ENCODE measurements at places on chromosomes 3 and 15.

DNA sequence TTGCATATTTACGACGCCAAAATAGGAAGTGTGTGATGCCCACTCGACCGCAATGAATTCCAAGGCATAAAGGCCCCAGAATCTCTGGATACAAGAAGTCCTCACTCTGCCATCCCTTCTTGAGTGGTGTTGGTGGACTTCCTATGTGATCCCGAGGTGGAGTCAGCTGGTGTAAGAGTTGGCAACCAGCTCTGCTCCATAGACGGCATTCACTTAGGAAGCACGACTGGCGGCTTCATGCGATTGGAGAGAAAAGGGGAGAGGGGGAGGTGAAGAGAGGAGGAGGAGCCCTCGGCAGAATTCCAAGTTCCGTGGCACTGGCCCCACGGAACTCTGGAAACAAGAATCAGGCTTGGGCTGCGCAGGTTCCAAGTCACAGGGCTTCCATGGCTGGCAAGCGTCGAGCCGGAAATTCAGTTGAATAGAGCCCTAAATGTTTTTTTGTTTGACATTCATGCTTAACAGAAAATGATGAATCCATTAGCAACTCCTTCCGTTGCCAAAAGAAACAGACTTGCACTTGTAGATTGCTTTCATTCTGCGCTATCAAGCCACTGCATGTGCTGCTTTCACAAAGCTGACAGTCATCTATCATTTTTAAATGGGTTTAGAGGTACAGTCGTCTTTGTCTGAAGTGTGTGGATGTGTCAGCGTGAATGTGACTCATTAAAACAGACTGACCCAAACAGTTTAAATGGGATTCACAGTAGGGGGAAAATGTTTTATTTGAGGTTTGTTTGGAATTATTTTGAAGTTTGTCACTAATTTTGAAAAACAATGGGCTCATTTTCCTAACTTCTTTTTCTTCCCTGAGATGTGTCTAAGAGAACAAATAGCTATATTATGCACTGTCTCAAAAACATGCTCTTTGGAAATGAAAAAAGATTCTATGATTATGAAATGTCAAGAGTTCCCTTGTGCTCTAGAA, 428.3 kb upstream of the ATP11B start:
- no peak for DNase-seq

DNA sequence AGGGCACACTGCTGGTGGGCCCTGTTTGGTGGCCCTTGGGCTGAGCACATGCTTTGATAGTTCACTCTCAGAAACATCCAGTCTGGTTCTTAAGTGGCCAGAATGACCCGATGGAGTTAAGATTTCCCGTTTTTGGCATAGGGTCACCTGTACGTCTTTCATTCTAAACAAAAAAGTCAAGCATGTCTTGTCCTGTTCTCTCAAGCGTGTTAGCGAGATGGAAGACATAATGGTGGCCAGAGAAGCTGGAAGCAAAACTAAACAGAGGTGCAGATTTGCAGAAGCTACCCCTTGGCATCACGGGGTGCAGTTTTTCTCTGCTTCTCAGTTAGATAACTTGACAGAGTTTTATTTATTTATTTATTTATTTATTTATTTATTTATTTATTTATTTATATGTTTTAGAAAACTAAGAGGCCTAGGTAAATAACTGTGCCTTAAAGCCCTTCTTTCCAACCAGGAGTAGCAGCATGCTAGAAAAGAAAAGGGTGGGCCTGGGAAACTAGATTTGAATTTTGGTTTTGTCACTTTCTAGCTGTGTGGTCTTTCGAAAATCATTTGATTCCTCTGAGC, 63.0 kb downstream of the ST6GAL1 start:
- DNase-seq: no peak

GRCh38 chr15:95440712-95441111, 889.8 kb upstream of the NR2F2 start:
- DNase-seq: no peak

DNA sequence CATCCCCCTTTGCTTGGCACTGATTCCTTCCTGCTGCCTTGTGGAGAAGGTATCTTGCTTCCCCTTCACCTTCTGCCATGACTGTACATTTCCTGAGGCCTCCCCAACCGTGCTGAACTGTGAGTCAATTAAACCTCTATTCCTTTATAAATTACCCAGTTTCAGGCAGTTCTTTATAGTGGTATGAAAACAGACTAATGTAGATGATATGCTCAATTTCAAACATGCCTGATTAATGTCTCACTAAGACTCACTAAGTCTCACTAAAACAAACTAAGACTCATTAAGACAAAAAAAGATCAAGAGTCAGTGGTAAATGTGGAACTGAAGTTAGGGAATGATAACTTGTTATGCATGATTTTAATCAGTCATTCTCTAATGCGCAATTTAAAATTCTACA, 606.6 kb downstream of the RBMS3 start:
- no peak for DNase-seq

- DNase-seq: no peak
These were observed 12.8 kb upstream of the SRP14 start for GRCh38 chr15:40051616-40052415.

DNA sequence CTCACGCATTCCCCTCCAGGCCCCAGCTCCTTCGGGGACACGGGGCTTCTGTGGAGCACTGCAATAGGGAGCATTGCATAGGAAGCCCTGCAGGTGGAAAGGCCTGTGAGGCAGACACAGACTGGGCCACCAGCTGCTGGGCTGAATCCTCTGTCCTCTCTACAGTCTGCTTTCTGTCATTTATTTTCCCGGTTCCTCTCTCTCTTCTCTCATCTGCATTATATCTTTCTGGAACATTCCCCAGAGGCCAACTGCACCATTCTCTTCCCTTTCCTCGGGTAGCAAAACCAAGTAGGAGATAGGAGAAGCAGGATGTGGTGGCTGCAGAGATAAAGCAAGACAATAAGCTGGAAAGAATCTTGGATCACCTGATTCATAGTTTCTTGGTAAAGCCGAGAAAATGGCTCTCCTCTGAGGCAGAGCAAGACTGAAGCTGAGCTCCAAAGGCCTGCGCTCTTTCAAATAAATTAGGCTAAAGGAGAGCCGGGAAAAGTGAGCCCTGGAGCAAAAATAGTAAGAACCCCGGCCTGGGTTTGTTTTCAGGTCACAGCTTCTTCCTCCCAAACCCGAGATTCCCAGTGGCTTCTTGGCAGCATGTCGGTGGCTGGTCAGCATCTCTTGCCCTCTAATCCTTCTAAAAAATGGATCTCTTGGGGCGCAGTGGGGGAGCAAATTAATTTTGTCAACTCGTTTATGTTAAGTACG, 5.3 kb downstream of the TM4SF4 start:
- DNase-seq: no peak

DNA sequence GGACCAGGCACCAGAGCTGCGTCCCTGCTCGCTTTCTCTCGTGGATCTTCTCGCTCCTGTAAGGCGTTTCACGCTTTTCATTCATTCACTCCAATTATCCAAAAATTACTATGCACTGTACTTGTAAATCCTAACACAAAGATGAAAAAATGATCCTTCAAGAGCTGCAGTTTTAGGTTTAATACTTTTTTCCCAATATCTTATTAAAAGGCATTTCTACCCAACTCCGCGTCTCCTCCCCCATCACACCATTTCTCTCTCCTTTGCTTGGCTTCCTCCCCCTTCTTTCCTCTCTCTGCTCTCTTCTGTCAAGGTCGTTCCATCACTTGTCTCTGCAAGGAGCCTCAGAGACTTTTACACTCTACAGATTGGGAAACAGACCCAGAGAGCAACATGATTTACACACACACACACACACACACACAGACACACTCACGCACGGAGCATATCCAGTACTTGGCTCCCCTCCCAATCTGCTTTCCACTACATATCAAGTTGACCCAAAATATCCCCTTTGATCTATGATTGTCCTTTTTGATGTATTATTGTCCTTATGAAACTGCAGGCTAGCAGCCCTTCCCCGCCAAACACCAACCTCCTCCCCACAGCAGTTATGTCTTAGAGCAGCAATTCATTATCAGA, 479 bp upstream of the CLDN1 start:
- DNase-seq: no peak

DNA sequence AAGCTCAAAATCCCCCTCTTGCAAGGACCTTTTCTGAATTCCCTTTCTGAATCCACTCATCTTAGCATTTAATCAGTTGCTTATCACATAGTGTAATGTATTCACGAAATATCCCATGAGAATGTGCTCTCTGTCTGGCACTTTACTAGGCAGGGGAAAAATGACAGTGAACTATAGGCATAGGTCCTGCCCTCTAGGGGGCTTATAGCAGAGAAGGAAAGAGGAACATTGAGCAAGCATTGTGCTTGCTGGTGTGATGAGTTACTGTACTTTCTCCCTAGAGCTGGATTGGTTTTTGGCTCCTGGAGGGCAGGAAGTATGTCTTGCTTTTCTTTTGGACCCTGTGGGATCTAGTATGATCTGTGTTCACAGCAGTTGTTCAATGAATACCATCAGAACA, 26.5 kb downstream of the DUOX2 start:
- DNase-seq: peak; percentile 15

DNA sequence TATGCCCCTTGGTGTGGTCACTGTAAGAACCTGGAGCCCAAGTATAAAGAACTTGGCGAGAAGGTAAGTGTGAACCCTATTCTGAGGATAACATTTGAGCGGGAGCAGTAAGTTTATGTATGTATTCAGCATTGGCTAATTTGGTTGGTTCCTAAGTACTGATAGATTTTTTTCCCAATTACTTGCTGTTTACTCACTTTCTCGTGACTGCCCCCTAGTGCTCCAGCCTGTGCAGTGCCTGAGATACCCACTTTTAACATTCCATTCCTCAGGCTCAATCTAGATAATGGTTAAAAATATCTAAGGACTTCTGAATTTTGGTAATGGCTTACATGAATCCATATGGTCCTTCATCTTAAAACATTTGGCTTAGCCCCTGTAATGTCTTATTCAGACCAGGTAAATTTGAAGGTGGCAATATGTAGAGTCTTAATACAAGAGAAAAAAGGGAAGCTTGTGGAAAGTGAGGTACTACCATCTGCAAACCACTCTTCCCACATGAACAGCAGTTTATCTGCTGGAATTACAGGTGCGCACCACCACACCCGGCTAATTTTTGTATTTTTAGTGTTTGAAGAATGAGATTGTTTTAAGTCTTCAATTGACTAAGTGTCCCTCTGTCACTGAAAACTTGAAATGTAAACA, 7.1 kb downstream of the ELL3 start:
- peak; percentile 41 for DNase-seq

All from MV-4-11 (cell line).